ENCODE measurements at places on chromosomes 7 and 10.

GRCh38 chr10:80612261-80612660, 74.6 kb downstream of the SH2D4B start:
- DNase-seq: no peak

DNA sequence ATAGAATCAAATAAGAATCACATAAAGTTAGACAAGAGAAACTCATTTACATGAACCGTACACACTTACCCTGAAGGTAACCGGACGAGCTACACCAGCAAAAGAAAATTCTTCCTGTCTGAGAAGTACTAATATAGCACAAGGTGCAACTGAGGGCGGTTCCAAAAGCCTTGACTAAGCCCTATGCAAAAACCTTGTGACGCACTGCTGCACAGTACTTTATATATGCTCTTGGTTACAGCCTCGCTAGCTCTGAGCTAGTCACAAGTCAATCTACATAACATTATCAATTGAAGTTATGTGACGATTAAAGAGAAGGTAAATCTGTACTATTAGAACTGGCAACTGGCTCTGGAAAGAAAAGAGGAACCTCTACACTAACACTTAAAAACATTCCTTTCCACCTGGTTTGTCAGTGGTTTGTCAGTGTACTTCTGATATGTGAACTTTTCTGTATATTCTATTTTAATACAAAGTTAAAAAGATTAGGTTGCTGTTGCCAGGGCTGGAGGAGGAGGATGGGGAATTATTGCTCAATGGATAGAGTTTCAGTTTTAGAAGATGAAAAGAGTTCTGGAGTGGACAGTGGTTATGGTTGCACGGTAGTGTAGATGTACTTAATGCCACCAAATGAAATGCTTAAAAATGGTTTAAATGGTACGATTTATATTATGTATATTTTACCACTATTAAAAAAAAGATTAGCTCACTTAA, 21.6 kb downstream of the NT5C3A start:
- DNase-seq: no peak

DNA sequence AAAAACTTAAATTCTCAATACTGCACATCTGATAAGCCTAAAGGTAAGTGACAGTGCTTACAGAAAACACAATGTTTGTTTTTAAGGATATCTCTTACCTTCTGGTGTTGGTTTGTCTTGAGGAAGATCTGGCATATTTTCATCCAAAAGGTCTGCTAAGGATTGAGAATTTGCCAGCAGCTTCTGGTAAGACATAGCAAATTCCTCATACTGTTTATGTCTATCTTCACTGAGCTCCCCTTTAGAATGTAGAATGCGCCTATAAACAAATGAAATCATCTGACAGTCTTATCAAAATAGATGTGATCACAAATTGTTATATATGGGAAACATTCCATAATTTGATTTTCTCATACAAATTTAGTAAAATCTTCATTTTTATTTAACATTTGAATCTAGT, 28.7 kb downstream of the UPF2 start:
- DNase-seq: no peak

GRCh38 chr10:124568339-124568738, 106.7 kb downstream of the LHPP start:
- DNase-seq: no peak

GRCh38 chr7:117146511-117146910, 176.3 kb downstream of the WNT2 start:
- no peak for DNase-seq

DNA sequence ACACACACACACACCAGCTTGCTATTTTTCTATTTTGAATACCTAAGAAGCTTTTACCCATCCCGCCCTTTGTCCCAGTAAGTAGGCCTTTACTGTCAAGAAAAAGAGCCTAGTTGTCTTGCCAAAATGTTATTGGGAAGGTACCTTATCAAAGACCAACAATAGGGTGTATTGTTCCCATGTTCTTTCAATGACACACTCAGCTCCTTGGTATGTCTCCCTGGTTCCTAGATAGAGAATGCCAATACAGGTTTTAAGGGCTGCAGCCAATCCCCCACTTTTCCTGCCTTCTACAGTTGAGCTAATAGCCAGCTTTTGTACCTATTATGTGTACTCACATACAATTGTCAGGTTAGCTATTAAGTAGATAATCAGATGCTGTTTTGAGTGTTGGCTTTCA, 92.0 kb upstream of the LRRTM3 start:
- DNase-seq: no peak

DNA sequence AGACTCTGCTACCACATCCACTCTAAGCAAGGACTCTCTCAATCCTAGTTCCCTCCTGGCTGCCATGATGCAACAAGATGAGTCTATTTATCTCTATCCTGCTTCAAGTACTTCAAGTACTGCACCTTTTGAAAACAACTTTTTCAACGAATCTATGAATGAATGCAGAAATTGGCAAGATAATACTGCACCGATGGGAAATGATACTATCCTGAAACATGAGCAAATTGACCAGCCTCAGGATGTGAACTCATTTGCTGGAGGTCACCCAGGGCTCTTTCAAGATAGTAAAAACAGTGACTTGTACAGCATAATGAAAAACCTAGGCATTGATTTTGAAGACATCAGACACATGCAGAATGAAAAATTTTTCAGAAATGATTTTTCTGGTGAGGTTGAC, 40.7 kb downstream of the AHR start:
- DNase-seq: no peak

Data from smooth muscle cell of the brain vasculature (primary cell).